ENCODE measurements at places on chromosomes 12 and 14. TPM values are rescaled to one million over a fixed set of nuclear protein-coding genes. Genes with fewer than 3 reads are reported as not detected.

- DNase-seq, result peak; percentile 95
Measured at GRCh38 chr12:8687846-8688601, 9.8 kb upstream of the RIMKLB start.

- DNase-seq, result no peak
Measured at GRCh38 chr14:102917469-102918211, 4.8 kb upstream of the AMN start.

- DNase-seq, result peak; percentile 86
Measured at GRCh38 chr12:70994217-70994788, 73.8 kb upstream of the PTPRR start.

- DNase-seq, result no peak
Measured at GRCh38 chr12:108792361-108793292, 61.3 kb upstream of the CORO1C start.

Gene GON7
- total RNA-seq, result 34.8 TPM

- no peak for DNase-seq
Measured at GRCh38 chr14:75341620-75342019, 63.0 kb downstream of the FOS start.

All from H4 (cell line).